ENCODE measurements at places on chromosomes 4 and X. TPM values are rescaled to one million over a fixed set of nuclear protein-coding genes. Genes with fewer than 3 reads are reported as not detected.

- DNase-seq, result no peak
Observed at GRCh38 chr4:112901962-112902411, 147.5 kb upstream of the ANK2 start.

- no peak for DNase-seq
Observed at GRCh38 chr4:39655211-39655610, 16.5 kb upstream of the SMIM14 start.

GRCh38 chr4:68404153-68404552 is 43.1 kb upstream of the TMPRSS11E start:
- no peak for DNase-seq

DNA sequence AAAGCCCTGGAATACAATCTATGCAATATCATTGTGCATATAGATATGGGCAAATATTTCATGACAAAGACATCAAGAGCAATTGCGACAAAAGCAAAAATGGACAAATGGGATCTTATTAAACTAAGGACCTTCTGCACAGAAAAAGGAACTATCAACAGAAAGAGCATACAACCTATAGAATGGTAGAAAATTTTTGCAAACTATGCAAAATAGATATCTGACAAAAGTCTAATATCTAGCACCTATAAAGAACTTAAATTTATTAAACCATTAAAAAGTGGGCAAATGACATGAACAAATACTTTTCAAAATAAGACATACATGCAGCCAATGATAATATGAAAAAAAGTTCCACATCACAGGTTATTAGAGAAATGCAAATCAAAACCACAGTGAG is 312.9 kb downstream of the GLUD2 start:
- no peak for DNase-seq

- no peak for DNase-seq
Observed at GRCh38 chr4:15250021-15250441, 177.8 kb upstream of the C1QTNF7 start.

DNA sequence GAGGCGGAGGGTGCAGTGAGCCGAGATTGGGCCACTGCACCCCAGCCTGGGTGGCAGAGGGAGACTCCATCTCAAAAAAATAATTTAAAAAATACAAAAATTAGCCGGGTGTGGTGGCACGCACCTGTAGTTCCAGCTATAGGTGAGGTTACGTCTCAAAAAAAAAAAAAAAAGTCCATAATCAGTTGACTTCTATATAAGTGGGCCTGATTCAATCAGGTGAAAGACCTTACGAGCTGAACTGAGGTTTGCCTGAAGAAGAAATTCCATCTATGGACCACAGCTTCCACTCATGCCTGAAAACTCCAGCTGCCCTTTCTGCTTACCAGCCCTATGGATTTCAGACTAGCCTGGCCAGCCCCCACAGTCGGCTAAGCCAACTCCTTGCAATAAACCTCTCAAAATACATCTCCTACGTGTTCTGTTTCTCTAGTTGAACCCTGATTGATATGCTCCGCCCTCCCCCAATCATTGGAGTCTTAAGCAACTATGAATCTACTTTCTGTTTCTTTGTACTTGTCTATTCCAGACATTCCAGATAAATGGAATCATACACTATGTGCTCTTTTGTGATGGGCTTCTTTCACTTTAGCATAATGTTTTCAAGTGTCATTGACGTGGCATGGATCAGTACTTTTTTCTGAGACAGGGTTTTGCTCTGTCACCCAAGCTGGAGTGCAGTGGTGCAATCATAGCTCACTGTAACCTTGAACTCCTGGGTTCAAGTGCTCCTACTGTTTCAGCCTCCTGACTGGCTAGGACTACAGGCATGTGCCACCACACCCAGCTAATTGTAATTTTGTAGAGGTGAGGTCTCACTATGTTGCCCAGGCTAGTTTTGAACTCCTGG is 36.6 kb downstream of the SAT1 start:
- no peak for DNase-seq

DNA sequence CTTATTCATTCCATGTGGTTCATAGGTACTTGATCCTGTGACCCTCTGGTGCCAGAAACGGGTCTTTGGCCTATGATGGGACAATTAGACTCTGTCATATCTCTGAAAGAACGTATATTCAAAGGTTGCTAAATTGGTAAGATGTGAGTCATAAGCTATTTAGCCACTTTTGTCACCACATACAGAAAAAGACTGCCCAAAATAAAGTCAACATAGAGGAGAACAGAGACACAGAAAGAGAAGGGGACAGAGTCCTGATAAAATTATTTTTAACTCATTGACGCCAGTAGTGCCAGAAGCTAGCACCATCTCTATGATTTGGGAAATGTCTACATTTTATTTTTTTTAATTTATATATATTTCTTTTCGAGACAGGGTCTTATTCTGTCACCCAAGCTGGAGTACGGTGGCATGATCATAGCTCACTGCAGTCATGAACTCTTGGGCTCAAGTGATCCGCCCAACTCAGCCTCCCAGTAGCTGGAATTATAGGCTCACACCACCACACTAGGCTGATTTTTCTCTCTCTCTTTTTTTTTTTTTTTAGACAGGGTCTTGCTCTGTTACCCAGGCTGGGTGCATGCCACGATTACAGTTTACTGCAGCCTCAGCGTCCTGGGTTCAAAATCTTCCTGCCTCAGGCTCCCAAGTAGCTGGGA is 92.1 kb upstream of the COX18 start:
- no peak for DNase-seq

GRCh38 chr4:155319516-155319915 is 57.2 kb downstream of the MAP9 start:
- no peak for DNase-seq

DNA sequence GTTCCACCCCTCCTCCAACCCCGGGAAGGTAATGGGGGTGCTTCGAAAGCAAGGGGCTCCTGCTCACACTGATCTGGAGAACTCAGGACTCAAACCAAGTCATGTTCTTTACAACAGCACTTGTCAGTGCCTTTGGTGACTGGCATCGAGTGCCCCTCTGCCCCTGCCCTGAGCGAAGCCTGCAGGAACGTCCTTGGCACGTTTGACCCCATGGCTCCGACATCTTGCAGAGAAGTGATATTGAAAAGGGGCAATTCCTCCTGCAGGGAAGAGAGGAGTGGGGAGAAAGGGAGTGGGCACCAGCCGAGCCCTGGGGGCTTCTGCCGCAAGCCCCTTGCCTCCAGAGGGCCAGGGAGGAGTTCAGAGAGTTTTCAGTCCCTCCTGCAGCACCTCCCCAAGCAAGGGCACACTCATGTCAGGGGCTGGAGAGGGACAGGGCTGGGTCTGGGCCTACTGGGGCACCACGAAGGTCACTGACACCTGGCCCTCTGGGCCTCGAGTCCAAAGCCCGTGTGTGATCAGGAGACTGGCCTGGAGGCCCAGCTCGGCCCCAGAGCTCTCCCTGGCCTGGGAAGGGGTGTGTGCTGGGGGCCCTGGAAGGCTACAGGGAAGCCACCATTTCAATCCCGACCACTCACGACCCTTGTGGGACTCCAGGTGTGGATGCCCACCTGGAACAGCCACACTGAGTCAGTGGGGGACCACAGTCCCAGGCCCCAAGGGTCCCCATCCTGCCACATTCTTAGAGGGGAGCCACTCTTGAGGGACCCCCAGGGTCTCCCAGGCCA is 94.9 kb upstream of the NKX1-1 start:
- DNase-seq, result no peak

GRCh38 chrX:125620715-125621587 is 301.3 kb downstream of the TEX13C start:
- no peak for DNase-seq

DNA sequence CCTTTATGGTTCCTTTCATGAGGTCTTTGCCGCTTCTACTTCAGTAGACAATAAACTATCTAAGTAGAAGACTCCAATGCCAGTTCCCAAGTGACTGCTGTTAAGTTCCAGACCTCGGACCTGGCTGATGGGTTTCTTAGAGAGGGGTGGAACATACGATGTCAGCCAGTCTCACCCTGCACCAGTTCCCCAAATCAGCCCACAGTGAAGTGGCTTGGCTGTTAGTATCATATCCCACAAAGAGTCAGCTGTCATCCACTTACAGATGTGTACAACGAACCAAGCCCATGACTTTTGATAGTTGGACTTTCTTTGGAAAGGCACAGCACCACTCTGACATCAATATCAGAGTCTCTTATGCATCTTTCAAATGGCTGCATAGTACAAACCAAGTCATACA is 8.1 kb upstream of the KLHL34 start:
- DNase-seq, result no peak

- DNase-seq, result no peak
Observed at GRCh38 chr4:56803471-56803870, 18.0 kb downstream of the SPINK2 start.

Gene MAGEA2B
- polyA plus RNA-seq, result 29.5 TPM

Measured in SK-N-SH (cell line).